ENCODE measurements at places on chromosomes 6 and 20.
A peak's percentile ranks its signal among the peaks of the same experiment; 100 is the strongest.

DNA sequence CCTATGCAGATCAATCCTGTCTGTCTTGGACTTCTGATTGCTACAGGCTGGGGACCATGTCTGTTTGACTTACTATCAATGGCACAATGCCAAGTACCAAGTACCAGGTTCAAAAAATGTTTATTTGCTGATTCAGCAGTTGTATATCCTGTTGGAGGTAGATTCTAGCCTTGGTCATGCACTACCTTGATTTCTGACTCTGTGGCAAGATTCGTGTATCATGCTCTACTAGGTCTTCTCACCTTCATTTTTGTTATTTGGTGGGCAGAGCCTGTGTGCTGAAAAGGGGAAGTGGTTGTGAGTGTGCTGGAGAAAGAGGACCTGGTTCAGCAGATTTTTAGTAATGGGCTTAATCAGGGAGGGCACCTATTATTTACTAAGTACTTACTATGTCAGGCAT, 192.4 kb upstream of the MYLIP start:
- peak; percentile 17 for DNase-seq

- no peak for DNase-seq
These were observed 3.5 kb downstream of the SH3BGRL2 start for GRCh38 chr6:79634491-79635231.

GRCh38 chr6:84763003-84763885, 1.2 kb downstream of the TBX18 start:
- DNase-seq = no peak

DNA sequence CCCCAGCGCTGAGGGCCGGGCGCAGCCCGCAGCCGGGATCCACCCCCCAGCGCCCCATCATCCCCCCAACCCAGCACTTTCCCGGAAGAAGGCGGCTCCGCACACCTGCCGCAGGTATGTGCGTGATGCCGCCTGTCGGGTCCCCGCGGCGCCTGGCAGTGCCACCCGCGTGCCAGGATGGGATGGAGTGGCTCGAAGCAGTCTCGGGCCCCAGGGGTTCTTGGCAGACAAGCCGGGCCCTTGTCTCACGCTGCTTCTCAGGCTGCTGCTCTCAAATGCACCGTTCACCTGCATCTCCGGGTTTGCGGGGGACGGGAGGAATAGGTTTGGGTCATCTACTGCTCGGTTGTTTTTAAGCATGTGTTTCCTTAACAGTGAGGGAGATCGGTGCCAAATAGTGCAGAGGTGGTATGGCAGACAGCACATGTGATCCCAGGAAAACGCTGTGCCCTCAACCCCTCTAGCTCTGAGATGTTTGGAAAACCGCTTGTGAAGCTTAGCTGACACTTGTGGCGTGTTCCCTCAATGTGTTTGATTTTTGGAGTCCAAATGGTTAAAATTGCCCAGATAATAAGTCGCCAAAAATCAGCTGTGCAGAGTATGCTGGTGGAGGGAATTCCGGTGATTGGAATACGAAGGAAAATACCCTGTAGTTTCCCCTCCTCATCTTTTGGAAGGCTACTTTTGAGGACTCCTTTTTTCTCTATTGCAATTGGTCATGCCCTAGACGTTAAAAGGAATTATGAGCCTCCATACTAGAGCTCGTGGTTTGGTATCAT, 926 bp downstream of the MYLIP start:
- no peak for DNase-seq
